ENCODE measurements at places on chromosomes 16 and 17.

DNA sequence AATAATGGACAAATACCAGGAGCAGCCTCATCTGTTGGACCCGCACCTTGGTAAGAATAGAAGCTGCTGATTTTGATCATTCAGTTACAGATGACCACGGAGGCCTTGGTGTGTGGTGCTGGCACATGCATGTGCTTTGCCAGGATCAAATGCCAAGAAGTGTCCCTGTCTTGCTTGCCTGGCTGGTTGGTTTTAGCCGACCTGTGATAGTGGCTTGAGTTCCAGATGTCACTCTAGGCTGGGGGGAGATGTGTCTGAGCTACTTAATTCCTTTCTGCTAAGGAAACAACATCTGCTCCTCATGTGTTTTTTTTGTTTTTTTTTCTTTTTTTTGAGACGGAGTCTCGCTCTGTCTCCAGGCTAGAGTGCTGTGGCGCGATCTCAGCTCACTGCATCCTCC, 4.3 kb downstream of the TBCD start:
- no peak for DNase-seq

GRCh38 chr17:56699186-56699894, 105.8 kb downstream of the NOG start:
- DNase-seq, result no peak

- DNase-seq, result no peak
Measured at GRCh38 chr17:59405944-59406705, 74.7 kb downstream of the YPEL2 start.

DNA sequence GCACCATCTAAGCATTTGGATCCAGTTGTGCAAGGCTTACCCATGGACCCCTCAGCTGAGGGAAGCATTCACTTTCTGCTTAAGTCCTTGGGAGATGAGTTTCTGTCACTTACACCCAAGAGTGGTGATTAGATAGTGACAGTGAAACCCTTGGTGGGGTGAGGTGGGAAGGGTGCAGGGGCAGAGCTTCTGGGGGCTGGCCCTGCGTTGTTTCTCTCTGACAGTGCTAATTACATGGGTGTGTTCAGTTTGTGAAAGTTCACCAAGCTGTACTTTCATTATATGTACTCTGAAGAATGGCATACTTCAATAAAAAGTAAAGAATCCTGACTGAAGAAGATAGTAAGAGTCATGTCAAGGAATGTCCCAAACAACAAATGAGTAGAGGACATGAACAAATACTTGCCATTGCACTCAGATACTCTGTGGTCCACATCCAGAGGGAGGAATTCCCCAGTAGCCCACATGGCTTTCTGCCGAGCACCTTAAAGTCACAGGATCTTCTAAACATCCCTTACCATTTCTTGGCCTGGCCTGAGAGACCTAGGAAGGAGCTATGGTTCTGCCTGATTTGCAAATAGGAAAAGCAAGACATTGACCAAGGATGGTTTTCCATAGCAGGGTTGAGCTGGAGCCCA, 8.4 kb downstream of the CHST6 start:
- no peak for DNase-seq

DNA sequence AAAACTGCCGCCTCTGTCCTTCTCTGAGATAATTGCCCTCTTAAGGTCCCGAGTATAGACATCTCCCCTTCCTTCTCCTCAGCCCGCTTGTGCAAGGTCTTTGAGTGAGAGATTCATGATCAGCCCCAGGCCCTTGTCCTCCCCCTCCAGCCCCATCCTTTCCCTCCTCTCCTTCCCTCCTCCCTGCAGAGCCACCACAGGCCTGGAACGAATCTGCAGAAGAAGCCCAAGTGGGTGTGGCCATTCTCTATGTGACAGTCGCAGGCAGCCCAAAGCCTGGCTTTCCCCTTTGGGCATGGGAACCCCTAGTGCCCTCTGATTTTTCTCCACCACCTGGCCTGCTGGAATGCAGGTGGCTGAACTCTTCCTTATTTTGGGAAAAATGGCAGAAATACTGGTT, 7.2 kb upstream of the NDRG4 start:
- no peak for DNase-seq

DNA sequence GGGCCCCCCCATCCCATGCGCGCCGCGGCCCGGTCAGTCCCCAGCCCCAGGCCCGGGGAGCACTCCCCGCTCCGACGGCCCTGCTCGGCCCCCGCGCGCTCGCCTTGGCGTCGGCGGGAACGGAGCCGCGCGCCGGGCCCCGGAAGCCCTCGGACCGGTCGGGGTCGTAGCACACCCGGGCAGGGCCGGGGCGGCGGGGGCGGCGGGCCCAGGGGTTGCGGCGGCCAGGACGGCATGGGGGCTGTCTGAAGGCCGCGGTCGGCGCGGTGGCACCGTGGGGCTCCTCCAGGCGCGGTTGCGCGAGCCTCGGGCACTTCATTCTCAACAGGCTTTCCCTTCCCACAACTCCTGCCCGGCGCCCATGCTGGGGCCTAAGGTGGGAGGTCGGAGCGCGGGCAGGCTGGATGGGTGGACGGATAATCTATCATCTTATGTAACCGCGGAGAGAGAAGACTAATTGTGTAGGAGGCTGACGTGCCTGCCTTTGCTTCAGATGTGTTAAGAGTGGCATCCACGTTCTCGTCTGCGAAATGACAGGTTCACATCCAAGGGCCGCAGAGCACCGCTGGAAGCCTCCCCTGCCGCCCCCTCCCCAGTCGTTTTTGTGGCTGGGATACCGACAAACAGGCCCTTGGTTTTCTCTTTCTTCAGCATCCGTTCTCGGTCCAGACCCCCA, 708 bp downstream of the BAIAP2 start:
- no peak for DNase-seq

DNA sequence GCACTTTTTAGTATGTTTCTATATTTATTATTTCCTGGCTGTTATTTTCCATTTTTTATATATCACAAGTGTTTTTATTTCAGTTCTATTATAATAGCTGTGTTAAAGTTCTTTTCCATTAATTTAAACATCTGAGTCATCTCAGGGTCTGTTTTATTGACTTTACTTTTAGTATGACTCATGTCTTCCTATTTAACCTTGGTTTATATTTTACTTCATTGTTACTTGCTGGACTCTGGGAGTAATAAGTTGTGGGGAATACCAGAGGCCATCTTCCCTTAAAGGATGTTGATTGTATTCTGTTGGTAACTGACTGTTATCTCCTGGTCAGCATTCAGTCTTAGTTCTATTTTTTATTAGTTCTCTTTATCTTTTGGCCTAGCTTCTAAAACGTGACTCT, 1508.2 kb downstream of the CDH11 start:
- no peak for DNase-seq

DNA sequence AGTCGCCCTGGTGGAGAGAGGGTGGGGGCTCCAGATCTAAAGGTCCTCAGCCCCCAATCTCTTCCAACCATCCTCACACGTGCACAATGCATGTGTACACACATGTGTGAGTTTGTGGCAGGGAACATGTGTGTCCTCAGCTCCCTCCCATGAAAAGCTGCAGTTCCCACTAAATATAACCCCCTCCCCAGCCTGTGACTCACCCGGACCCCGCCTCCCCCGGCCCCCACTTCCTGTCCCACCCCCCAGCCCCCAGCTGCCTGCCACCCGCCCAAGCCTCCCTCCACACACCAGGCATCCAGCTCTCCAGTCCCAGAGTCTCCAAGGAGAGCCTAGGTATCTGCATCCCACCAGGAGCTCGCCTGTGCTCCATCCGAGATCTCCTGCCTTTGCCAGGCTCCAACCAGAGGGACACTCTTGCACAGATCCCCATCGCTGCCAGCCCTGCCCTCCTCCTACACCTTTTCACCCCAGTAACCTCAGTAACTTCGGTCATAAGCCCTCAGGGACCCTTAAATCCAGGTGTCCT, 3.9 kb downstream of the DLG4 start:
- DNase-seq, result no peak

GRCh38 chr17:20982589-20983358, 60.0 kb downstream of the USP22 start:
- DNase-seq, result no peak

DNA sequence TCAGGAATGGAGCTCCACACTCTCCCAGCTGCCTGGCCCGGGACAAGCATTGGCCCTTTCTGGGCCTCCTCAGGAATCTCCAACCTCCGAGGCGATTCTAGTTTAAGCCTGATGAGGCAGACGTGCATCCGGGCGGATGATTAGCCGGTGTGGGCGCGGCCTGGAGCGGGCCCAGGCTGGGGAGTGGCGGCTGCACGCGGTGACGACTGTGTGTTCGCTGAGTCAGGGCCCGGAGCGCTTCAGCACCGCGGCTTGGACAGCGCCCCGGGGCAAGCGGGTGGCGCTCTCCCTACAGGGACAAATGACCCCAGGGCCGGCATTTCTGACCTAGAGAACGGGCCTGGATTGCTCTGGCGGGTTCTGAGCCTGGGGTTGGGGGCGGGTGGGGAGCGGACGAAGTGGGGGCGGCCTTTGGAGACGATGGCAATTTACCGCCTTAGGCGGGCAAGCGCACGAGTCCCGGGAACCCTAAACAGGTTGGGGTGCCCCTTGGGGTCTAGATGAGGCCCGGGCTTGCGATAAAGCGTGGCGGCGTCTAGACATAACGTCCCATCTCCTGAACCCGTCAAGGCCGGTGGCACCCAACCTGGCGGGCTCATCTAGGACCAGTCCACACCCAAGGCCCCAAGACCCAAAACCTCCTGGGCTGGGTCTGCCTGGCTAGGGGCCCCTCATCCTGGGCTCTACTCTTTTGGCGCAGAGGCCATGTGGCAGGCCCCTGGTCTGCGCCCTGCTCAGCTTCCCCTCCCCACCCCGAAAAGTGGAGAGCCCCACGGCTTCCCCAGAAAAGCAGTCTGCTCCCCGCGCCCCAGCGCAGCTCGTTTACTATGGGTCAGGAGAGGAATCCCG, 22.3 kb upstream of the ZNHIT3 start:
- DNase-seq, result peak; percentile 64

GRCh38 chr17:80261159-80261894, 675 bp downstream of the RNF213 start:
- no peak for DNase-seq

- no peak for DNase-seq
Measured at GRCh38 chr17:36918211-36918691, 19.0 kb upstream of the LHX1 start.

GRCh38 chr16:9012848-9013507, 49.3 kb upstream of the USP7 start:
- DNase-seq, result no peak

DNA sequence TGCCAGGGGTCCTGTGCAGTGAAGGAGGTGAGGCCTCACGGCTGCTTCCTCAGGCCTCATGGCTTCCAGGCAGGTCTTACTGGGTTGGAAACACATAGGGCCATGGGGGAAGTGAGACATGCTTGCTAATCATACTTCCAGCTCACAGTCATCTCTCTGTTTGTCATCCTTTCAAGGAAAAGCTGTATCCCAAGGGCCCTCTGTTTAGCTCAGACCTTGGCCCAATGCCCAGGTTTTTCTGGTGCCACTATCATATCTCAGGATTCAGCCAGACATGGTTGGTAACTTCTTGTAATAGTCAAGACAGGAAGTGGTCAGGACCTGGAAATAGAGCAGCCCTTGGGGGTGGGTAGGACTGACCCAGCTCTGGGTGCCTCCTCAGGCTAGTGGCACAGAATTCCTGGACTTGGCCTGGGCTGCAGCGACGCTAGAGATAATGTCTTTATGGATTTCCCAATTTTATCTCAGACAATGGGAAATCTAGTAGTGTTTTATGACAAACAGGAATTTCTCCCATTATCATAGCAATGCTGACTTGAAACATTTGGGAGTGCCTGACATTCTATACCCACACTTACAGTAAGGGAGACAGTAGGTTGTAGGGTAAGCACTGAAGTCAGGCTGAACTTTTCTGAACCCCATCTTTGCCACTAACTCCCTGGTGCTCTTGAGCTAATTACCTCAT, 13.5 kb upstream of the ITGB3 start:
- DNase-seq, result no peak

GRCh38 chr17:57467801-57468200, 211.5 kb downstream of the MSI2 start:
- DNase-seq, result no peak

GRCh38 chr17:62707425-62707739, 79.9 kb downstream of the MRC2 start:
- no peak for DNase-seq

DNA sequence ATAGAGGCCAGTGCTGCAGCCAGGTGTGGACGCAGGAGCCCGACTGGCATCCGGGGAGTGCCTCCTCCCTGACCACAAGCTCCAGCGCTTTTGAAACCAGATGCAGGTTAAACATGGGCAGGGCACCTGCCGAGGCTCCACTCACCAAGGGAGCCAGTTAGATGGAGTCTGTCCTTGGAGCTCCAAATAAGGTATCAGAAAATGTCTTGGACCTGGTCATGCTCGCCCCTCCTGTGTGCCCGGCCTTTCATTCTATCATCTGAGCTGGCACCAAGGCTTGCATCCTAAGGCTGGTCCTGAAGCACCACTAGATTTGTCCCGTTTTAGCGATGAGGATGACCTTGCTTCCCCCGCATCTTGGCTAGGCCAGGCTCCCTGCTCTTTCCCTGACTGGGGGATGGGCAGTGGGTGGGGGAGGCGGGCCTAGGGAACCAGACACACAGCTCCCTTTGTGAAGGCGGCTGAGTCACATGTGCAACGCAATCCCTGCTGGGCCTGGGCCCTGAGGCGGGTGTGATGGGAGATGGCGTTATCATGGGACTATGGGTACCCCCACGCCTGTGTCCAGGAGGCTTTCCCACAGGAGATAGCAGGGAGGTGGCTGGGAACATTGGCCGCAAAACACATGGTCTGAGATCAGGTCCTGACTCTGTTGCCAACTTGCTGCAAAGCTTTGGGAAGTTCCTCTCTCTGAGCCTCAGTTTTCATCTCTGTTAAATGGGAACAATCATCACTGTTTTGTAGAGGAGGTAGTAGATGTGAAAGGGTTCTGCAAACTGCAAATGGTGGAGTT, 5.0 kb upstream of the ADGRG1 start:
- no peak for DNase-seq

- no peak for DNase-seq
Measured at GRCh38 chr17:51857052-51857597, 301.4 kb downstream of the CA10 start.

- DNase-seq, result no peak
Measured at GRCh38 chr16:11639925-11640899, 28.0 kb upstream of the SNN start.
